Smooth muscle cell of the umbilical artery (primary cell): ENCODE measurements at places on chromosomes 6 and 20. TPM values are rescaled to one million over a fixed set of nuclear protein-coding genes. Genes with fewer than 3 reads are reported as not detected.

Gene RIN2
- total RNA-seq, result 33.3 and 48.9 TPM in 2 replicates

Gene ECT2L
- total RNA-seq, result not detected in 2 replicates

Gene ENPP4
- total RNA-seq, result 0.74 and 0.89 TPM in 2 replicates

Gene WFDC12
- not detected in 2 replicates for total RNA-seq

Gene EMILIN3
- under 0.01 TPM in 1 of 2 replicates, not detected in the other for total RNA-seq

Gene VNN1
- total RNA-seq, result not detected in 2 replicates

Gene TSBP1
- not detected in 2 replicates for total RNA-seq
